Activated T-cell treated with anti-CD3 and anti-CD28 coated beads for 48 hours (primary cell): ENCODE measurements at places on chromosomes 4 and X.
A peak's percentile ranks its signal among the peaks of the same experiment; 100 is the strongest.

DNA sequence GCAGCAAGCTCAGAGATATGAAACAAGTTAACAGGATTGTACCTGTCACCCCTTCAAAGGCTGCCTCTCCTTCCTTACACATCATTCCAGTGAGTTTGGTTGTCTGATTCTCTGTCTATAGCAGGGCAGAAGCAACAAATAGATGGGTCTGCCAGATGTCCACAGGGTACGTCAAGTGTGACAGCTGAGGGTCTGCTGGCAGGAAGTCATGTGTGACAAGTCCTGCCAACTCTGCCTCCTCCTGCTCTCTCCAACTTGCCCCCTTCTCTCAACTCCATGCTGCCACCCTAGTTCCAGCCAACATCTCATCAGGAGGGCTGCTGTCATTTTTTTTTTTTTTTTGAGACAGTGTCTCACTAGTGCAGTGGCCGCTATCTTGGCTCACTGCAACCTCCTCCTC, 109.2 kb downstream of the NSUN7 start:
- no peak for DNase-seq

DNA sequence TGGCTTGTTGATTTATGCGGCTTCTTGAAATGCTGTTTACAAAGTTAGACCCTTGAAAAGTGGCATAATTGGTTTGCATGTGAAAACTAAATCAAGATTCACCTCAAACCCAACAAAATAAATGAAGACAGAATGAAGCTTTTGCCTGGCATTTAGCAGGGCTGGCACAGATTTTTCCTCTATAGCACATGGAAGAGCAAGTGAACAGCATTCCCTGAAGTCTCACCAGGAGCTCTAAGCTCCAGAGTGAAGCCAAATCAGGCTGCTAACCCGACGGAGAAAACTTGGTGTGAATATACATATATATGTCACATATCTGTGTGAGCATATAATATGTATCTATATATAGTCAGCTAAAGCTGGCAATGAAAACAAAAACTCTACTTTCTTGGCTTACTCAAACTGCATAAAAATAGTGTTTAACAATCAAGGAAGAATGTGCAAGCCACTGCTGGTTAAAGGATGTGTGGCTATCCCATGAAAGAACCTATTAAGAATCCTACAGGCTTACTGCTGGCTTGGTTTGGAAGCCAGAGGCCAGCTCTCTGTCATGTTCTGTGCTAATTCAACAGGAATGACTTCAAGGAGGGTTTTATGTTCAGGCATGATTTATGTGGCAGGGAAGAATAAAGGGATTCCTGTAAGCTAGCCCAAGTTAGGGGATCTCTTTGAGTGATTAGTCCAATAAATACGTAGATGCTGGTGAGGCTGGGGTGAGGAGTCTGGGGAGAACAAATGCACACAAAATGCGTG, 69.9 kb downstream of the MFAP3L start:
- no peak for DNase-seq

- DNase-seq, result no peak
These were observed 131.3 kb downstream of the PJA1 start for GRCh38 chrX:69033936-69034335.

- peak; percentile 13 for DNase-seq
These were observed 707 bp upstream of the UNC5C start for GRCh38 chr4:95549246-95550114.

GRCh38 chr4:182213004-182213403, 30.2 kb upstream of the TENM3 start:
- no peak for DNase-seq

DNA sequence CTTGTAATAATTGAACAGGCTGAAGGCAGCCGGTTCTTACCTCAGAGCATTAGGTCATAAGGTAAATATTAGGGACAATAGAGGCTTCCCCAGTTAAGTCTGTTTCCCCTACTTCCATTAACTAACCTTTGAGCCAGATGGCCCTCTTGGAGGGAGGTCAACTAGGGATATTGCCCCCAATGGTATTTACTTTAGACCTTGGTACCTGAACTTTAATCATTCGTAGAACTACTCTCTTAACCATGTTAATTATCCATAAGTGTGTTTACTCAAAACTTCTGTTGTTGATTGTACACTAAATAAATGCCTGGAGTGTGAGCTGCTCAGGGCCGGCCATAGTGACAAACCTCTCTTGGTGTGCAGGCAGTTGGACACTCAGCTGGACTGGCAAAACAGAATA, 1843.5 kb upstream of the AGA start:
- no peak for DNase-seq

GRCh38 chr4:26796081-26796480, 64.6 kb upstream of the STIM2 start:
- no peak for DNase-seq

DNA sequence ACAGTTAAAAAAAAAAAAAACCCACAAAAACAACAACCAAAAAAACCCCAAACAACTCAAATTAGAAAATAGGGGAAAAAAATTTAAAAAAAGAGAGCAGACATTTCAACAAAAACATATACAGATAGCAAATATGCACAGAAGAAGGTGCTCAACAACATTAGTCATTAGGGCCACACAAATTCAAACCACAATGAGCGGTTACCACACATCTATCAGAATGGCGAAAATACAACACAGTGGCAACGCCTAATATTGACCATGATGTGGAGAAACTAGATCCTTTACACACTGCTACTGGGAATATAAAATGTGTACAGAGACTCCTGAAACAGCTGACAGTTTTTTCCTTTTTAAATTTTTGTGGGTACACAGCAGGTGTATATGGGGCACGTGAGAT, 19.4 kb downstream of the LYAR start:
- no peak for DNase-seq

- peak; percentile 78 for DNase-seq
These were observed at the start of gene PORCN for GRCh38 chrX:48508400-48509244. PORCN (plus strand) TSS chrX:48508992; CDS start chrX:48509821, 829 bp downstream.

GRCh38 chr4:182593864-182594263, 323.3 kb downstream of the DCTD start:
- DNase-seq, result no peak

DNA sequence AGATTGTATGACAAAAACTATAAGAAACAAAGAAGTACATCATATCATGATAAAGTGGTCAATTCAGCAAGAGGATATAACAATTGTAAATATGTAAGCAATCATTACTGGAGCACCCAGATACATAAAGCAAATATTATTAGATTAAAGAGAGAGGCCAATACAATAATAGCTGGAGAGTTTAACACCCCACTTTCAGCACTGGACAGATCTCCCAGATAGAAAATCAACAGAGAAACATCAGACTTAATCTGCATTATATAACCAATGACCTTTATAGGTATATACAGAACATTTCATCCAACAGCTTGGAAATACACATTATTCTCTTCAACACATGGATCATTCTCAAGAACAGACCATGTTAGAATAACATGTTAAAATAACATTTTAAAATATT, 128.4 kb downstream of the SPOCK3 start:
- no peak for DNase-seq

- no peak for DNase-seq
These were observed 38.4 kb downstream of the FAM193A start for GRCh38 chr4:2574863-2575262.

GRCh38 chr4:21451032-21451431, 497.5 kb downstream of the KCNIP4 start:
- DNase-seq, result no peak

DNA sequence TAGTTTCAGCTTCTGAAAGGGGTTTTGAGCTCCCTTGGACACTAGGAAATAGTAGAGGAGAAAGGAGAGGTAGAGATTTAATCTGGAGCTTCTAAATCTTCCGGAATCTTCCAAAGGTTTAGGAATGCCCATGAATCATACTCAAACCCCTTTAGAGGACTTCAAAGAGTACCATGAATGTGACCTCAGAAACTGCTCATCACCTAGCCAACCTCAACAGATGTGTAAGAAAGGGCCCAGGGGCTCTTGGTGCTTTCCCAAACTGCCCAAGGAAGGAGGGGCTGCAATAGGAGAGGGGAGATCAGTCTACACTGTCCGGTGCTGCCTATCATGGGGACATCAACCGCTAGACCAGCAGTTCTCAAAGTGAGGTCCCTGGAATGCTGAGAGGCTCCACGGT, 109.1 kb downstream of the RBM47 start:
- DNase-seq, result no peak

- DNase-seq, result no peak
These were observed 22.9 kb upstream of the SGMS2 start for GRCh38 chr4:107801766-107802211.
